AG08395 (cell line): ENCODE measurements at places on chromosomes 3 and 15.

- peak; percentile 59 for DNase-seq
Observed at GRCh38 chr3:129441782-129442181, 1.8 kb downstream of the IFT122 start.

DNA sequence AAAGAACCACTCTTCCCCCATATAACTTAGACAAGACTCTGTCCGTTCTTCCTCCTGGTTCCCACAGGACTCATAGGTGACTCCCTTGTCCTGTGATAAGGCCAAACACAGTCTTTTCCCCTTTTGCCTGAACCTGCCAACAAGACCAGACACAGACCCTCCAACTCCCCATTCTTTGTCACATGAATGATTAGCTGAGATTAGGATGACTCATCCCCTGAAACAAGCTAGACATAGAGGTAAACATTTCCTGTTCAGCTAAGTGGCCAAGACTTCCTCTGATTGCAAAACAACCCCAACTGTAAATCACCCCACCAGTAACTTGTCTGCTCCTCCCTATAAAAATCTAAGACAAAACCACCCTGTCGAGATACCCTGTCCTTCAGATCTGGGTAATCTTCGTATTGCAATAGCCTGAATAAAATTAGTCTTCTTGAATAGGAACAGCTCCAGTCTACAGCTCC is 11.4 kb upstream of the HTR3E start:
- DNase-seq, result no peak

DNA sequence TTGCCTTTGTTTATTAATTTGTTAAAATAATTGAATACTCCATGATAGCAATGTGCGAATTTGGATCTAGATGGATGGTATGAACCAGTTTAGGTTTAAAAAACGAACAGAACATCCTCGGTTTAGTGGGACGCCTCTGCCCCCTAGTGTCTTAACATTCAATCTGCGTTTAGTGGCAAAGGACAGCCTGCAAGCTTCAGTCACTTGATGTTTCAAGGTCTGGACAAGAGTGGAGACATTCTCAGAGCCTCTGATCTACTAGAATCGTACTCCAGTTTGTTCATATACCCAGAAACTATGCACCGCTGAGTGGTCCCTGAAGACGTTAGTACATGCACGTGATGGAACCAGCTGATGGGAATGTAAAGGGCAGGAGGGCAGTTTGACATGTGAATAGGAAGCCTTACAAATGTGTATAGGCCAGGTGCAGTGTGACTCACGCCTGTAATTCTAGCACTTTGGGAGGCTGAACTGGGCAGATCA is 17.8 kb upstream of the ATP13A4 start:
- DNase-seq, result peak; percentile 61

GRCh38 chr3:46266598-46266997 is 24.3 kb downstream of the CCR3 start:
- DNase-seq, result peak; percentile 11

DNA sequence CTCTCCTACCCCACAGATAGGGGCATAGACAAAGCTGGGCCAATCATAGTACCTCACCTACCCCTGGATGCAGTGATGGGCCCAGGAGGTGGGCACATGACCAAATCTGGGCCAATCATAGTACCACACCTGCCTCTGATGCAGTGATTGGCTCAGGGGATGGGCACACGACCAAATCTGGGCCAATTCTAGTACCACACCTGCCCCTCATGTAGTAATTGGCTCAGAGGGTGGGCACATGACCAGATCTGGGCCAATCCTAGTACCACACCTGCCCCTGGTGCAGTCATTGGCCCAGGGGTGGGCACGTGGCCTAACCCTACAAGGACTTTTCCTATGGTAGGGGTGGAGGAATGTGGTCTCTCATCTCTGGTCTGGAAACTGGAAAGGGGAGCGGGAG is 56.9 kb upstream of the MEF2A start:
- no peak for DNase-seq

DNA sequence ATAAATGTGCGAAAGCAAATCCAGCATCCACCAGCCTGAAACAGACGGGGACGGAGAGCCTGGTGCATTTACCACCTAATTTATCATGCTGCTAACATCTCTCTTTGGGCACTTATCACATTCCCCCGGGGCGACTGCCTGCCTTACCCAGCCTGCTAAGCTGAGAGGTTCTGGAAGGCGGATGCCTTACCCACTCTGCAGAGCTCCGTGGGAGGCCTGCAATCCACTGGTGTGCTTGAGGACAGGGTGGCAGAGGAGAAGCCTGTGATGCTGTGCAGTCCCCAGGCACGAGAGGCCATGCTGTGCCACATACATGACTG is 25.5 kb downstream of the MGLL start:
- DNase-seq, result no peak

DNA sequence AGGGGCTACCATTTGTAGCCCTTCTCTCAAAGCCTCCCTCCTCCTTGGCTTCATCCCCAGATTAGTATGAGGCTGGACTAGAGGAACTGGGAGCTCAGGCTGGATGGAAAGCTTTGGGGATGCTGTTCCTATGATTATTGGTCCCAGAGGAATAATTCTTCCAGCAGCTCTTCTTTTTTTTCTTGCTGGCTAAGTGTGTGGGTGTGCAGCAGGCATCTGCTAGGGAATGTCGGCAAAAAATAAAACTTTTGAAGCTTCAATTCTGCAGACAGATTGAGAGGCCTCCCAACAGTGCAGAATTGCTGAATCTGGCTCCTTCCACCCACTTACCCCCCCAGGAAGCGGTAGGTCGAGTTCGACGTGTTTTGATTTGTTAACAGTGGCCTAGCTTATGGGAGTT is 138.5 kb upstream of the ANKRD28 start:
- DNase-seq, result peak; percentile 25

DNA sequence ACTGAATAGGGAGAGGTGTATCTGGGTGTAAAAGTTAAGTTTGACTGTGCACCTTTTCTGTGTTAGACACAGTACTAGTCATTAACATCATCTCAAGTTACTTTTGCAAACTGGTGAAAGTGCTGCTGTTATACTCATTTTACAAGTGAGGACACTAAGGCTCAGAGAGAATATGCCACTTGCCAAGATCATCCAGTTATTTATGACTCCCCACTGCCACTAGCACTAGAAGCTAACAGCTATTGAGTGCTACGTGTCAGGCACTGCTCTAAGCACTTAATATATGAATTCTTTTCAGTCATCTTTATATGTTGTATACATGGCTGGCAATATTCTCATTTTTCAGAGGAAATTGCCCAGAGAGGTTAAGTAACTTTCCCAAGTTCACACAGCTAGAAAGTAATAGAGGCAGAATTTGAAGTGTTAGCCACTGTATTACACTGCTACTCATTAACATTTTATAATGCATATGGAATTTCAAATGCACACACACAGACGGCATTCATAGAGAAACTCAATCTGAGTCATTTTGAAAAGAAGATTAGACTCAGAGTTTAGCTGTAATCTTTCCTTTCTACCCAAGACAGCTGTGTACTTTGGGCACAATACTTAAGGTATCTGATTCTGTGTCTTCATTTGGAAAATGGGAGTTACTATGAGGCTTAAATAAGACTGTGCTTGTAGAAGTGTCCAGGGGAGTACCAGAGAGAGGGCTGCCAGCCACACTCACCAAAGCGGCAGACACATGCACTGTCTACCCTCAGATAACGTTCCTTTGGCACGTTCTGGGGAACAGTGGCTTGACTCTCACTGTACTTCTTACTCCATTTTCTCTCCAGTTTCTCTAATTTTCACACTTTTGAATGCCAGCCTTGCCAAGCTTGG is 1.3 kb upstream of the MASP1 start:
- DNase-seq, result peak; percentile 13

GRCh38 chr15:66004618-66005262 is 135.4 kb downstream of the RAB11A start:
- peak; percentile 69 for DNase-seq

DNA sequence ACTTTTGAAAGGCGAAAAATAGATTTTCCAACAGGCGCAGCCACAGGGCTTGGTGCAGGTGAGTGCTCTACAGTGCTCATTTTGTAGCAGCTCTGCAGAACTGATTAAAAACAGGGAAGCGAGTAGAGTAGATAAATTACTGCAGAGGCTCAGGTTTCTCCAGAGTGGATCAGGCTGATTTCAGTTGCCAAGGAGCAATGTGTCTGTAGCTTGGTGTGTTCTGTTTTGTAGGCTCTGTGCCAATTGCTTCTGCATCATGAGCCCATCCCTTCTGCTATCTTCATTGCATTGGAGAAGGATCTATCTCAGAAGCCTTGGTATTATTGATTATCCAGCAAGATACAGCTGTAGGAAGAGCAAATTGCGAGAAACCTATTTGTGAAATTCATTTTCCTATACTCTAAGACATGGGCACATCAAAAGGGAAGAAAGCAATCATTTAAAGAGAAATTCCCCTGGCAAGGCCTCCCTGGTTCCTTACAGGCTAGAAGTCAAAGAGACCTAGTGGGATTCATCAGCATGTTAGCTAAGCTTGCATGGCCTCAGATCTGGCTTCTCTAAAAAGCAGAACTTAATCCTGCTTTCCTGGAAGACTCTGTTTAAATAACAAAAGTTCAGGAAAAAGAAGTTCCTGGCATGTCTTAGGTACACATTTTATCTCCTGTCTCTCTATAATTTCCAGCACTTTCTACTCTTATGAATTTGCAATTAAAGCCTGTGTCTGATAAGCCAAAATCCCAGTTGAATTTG is 432.4 kb upstream of the ATP10A start:
- DNase-seq, result no peak

DNA sequence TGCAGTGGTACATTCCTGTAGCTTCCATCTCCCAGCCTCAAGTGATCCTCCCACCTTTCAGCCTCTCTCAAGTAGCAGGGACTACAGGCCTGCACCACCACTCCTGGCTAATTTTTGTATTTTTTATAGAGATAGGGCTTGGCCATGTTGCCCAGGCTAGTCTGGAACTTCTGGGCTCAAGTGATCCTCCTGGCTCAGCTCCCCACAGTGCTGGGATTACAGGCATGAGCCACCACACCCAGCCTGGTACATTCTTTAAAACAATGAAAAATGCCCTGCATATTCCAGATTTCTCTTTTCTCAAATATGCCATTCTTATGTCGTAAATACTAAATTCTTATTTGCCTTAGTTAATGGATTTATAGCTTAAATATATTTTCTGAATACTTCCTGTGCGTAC is 581.4 kb downstream of the MECOM start:
- no peak for DNase-seq

GRCh38 chr3:139547666-139548065 is 8.1 kb upstream of the RBP1 start:
- DNase-seq, result no peak

DNA sequence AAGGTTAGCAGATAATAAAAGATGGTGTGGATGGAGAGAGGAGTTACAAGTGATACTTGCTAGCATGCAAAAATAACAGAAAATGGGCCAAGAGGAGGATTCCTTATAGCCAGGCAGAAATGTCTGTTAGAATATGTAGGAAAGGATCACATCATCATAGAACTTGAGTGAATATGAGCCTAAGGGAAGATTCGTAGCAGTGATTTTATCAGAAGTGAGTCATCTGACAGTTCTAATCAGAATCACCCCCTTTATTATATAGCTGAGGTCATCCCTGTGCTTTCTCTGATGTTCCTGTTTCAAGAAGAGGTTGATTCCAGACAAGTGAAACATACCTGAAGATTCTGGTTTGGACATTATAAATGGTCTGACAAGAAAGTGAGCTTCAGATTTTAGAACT is 22.9 kb downstream of the EXOG start:
- peak; percentile 18 for DNase-seq
